ENCODE measurements at places on chromosomes 6 and 20.

GRCh38 chr6:10759884-10760329 is 12.3 kb downstream of the TMEM14B start:
- DNase-seq, result peak; percentile 16

DNA sequence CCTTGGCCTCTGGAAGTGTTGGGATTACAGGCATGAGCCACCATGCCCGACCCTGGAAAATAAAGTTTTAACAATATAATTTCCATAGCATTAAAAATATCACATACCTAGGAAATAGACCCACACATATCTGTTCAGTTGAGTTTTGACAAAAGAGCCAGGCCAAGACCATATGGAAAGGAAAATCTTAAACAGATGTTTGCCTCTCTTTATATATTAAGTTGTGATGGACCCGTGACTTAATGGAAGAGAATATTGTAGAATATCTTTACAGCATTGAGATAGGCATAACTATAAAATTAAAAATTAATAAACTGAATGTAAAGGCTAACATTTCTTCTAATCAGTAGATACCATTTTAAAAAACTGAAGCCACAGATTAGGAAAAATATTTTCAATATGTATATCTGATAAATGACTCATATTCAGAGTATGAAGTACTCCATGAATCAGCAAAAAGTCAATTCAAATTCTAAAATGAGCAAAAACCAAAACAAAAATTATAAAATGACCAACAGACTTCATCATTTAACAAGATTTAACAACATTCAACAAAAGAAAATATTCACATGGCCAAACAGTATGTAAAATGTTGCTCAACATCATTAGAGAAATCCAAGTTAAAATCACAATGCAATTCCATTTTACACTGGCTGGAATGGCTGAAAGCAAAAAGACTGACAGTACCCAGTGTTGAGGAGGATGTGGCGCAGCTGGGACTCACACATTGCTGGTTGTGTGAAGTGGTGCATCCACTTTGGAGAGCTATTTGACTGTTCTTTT is 43.3 kb downstream of the GTF2H5 start:
- DNase-seq, result no peak

GRCh38 chr20:62618611-62619529 is 23.4 kb upstream of the SLCO4A1 start:
- DNase-seq, result no peak

- DNase-seq, result peak; percentile 52
Measured at GRCh38 chr6:125310994-125311649, 9.4 kb upstream of the HDDC2 start.

GRCh38 chr20:48877304-48877703 is 44.2 kb upstream of the ARFGEF2 start:
- no peak for DNase-seq

DNA sequence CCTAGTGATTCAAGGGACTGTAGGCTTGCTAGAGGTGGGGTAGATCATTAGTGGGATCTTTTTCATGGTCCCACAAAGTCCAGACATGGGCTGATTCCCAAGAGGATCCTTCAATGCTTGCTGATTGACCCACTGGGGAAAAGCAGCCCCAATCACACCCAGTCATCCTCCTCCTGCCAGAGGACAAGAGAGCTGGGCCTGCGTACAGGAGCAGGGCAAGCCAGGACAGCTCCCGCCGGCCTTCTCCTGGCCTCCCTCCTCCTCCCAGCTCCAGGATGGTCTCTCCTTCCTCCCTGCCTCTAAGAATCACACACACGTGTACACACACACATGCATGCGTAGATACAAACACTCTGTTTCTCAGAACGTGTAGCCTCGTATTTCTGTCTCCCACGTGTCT is 27.0 kb downstream of the KCNK15 start:
- DNase-seq, result no peak

DNA sequence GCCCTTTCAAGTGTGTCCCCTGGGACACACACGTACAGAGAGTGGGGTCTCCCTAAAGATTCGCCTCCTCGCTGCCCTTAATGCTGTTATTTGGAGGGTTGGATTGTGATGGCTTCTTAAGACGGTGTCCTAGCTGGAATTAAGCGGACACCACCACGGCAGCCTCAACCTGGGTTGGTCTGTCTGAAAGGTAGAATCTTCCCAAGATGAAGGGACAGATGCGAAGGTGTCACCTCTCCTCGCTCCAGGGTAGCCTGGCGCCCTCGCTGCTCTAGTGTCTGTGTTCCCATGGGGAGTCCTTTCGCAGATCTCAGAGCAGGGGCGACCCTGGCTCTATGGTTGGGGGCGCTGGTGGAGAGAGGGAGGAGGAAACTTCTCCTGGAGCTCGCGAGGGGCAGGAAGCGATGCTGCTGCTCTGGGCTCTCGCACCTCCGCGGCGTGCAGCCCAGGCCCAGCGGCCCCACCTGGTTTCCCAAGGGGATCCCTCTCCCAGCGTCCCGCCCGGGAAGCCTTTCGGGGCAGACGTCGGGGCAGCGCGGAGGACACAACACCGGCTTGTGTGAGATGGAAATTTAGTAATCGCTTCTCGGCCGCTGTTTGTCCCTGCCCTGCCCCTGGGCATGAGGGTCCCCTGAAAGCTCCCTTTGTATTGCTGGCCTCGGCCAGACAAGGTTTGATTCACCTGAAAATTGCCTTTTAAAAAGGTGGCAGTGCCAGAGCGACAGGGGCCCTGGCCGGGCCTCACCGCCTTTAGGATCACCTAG is 1.7 kb downstream of the RSPO3 start:
- DNase-seq, result no peak

GRCh38 chr20:57584768-57585461 is 24.0 kb downstream of the PCK1 start:
- no peak for DNase-seq

GRCh38 chr20:63488315-63489251 is 10.3 kb downstream of the EEF1A2 start:
- no peak for DNase-seq

DNA sequence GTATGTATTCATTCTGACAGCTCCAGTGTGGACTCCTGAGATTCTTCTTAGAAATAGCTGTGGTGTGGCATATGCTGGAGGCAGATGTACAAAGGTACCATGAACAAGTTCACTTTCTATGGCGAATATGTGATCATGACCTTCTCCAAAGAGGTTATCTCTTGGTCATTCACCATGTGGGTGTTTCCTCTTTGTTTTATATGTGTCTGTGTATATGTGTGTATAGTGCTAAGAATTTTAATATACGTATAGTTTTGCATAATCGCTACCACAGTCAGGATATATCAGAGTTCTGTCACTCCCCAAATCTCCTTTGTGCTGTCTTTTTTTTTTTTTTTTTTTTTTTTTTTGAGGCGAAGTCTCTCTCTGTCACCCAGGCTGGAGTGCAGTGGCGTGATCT is 47.1 kb downstream of the PHACTR2 start:
- no peak for DNase-seq

DNA sequence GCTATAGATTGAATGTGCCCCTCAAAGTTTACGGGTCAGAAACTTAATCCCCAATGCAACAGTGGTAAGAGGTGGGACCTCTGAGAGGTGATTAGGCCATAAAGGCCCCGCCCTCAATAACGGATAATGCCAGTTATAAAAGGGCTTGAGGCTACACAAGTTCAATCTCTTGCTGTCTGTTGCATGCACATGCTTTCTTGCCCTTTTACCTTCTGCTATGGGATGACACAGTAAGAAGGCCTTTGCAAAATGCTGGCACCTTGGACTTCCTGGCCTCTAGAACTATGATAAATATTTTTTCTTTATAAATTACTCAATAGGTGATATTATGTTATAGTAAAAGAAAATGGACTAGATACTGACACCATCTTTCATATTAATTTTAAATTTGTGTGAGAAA is 806.1 kb downstream of the TENT5A start:
- DNase-seq, result no peak

- no peak for DNase-seq
Measured at GRCh38 chr6:54112151-54112650, 958 bp downstream of the MLIP start.

GRCh38 chr20:36854348-36855240 is 21.3 kb upstream of the TLDC2 start:
- DNase-seq, result no peak

GRCh38 chr20:62994869-62995281 is 11.9 kb downstream of the BHLHE23 start:
- DNase-seq, result no peak
